ENCODE measurements at places on chromosomes 5 and 9.

GRCh38 chr9:93270976-93271375, 87.0 kb downstream of the WNK2 start:
- no peak for DNase-seq

DNA sequence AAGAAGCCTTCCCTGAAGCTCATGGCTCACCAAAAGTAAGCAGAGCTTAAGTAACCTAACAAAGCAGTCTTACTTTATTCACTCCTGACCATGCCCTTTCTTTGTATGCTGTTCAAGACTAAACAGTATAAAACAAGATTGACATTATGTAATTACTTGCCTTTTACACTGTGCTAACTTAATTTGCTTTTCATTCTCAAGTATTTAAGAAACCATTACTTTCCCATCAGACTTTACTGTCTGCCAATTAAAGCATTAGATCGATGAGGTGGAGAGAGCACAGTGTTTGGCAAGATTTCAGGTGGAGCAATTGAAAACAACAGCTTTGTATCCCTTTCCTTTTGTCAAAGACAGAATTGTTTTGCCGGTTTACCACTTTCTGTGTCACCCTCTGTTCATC, 98.2 kb downstream of the RORB start:
- DNase-seq: peak; percentile 16

- DNase-seq: no peak
Observed at GRCh38 chr9:134971196-134971595, 53.5 kb upstream of the FCN1 start.

DNA sequence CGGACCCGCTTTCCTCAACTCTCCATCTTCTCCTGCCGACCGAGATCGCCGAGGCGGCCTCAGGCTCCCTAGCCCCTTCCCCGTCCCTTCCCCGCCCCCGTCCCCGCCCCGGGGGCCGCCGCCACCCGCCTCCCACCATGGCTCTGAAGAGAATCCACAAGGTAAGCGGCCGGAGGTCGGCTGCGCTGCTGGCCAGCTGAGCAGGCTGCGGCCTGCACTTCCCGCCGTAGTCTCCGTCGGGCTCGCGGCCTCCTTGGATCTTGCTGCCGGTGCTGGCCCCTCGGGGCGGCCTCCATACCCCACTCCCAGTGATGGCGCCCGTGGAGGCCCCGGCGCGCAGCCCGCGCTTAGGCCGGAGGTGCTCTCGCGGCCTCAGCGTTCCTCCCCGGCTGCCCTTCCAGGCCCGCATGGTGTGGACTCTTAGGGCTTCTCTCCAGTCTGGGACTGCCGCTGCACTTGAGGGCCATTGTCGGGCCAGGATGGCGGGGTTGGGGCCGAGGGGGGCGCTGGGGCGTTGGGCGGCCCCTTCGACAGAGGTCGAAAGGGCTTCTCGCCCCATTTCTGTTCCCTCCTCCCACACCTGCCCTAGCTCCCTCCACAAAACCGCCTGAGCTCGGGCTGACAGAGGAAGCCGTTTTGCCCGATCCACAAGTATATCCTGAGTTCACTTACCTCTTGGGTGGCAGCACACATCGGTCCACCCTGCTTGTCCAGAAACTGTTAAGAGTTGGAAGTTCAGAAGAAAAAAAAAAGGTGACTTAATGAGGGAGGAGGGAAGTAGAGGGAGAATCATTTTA, 714 bp downstream of the UBE2D2 start:
- DNase-seq: peak; percentile 52

- no peak for DNase-seq
Observed at GRCh38 chr9:138033950-138034349, 156.4 kb downstream of the CACNA1B start.

GRCh38 chr9:28249424-28249823, 676.1 kb upstream of the C9orf72 start:
- no peak for DNase-seq

GRCh38 chr9:129177443-129177790, 644 bp downstream of the IER5L start:
- no peak for DNase-seq

- DNase-seq: no peak
Observed at GRCh38 chr9:30075022-30075421, 2309.4 kb upstream of the ACO1 start.

DNA sequence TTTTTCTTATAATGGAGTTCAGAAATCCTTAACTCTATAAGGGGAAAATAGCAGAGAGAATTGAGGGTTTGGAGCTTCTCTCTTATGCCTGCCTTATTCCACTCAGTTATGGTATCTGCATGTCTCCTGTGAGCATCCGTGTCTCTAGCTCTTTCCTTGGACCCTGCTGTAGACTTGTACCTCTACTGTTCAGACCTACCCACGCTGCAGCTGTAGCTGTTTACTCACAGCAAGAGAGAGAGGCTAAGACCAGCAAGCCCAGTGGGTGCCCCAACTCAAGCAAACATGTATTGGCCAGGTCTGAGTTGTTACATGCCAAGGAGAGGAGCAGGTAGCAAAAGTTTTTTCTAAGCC, 7.1 kb upstream of the PCSK1 start:
- no peak for DNase-seq

DNA sequence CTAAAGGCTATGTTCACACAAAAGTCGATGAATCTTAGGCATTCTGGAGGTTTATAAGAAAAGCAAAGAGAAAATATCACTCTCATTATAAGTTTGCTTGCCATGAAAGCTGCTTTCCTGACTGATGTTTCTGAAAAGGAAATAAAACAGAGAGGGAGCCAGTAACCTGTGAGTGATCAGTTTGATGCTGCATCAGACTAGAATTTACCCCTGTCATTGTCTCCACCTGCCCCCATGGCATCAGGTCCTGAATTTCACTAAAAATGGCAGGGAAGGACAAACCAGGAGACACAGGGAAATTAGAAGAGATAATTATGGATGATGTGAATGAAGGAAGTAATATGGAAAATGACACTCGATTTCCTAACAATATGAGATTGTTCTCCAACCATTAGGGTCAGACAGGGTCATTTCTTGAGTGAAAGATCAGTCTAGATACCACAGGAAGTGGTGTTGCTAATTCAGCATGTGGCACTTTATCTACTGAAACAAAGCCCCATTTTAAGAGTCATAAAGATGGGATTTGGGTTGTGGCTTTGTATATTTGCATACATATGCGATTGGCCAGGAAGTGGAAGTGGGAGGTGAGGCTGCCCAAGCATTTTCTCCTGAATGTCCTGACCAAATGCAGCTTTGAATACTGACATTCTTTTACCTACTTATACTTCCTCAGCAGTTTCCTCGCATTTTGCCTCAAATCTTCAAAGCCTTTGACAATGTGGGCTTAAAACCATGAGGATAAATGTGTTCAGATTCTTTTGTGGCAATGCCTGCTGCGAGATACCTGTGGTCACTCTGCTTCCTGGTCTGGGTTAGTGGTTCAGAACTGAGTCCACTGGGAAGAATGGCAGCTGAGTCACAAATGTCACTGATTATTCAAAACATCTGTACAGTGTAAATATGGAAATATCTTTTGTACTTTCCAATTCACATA, 29.7 kb downstream of the MEGF10 start:
- no peak for DNase-seq

- DNase-seq: no peak
Observed at GRCh38 chr9:124271660-124272059, 13.9 kb downstream of the NEK6 start.

GRCh38 chr9:135018306-135018915, 69.1 kb upstream of the OLFM1 start:
- no peak for DNase-seq

DNA sequence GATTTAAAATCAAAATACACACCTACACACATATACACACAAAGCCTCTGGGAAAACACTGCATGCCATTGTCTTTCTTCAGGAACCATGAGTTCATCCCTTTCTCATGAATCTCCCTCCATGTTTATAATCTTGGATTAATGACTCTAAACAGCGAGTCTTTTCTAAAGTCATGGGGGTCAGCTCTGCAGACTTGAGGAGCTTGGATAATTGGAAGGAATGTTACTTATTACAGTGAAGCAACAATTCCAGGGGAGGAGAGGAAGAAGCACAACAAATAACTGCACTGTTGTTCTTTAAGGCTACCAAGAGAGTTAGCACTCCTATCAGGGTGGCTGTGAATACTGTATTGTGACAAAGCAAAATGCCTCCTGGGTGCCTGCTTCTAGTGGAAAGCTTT, 444.7 kb downstream of the ANXA1 start:
- DNase-seq: no peak

DNA sequence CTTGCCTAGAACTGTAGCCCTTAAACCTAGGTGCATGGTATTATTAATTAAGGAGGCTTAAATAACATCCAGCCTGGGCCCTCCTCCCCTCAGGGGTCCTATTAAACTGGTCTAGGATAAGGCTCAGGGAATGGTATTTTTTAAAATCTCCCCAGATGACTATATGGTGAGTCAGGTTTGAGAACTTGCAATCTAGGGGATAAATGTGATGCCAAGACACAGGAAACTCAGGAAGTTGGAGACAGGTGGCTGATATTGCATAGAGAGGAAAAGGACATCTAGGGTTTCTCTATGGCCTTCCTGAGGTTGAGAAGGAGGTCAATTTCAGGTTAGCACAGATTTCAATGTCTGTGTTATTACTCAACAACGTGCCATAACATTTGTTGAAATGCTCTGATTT, 581.0 kb downstream of the TLE1 start:
- no peak for DNase-seq

- DNase-seq: peak; percentile 35
Observed at GRCh38 chr5:115069087-115069968, 100.4 kb downstream of the TRIM36 start.

GRCh38 chr5:132060501-132061161, at the start of gene IL3:
TSS of gene IL3 (plus strand) at chr5:132060655. CDS start at chr5:132060707, 52 bp downstream.
- DNase-seq: no peak

DNA sequence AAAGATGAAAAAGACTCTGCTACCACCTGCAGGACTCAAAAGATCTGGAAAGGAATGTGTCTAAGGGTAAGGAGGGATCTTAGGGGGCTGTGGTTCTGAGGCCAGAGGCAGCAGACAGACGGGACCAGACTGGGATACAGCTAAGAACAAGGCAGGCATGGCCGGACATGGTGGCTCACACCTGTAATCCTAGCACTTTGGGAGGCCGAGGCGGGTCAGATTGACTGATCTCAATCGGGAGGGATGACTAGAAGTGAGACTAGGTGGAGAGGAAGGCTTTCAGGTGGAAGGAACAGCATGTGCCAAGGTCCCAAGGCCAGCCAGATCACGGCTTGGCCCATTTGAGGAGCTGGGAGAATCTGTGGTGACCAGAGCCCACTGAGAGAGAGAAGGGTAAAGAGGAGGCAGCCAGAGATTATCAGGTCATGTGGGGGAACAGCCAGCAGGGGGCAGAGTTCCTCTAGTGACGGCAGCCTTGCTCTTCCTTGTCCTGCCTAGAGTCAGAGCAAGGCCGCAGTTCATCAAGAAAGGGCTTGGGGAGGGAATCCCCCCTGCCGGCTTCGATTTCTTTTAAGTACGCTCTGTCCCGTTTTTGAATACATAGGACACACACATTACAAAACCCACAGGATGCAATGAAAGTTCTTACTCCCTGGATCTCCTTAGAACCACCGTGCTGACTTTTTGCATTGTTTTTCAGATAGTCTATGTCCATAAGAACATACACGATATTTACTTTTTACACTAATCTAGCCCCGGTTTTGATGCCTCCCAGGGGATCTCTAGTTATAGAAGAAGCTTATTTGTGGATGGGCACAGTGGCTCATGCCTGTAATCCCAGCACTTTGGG, 2.6 kb upstream of the OLFML2A start:
- peak; percentile 68 for DNase-seq

DNA sequence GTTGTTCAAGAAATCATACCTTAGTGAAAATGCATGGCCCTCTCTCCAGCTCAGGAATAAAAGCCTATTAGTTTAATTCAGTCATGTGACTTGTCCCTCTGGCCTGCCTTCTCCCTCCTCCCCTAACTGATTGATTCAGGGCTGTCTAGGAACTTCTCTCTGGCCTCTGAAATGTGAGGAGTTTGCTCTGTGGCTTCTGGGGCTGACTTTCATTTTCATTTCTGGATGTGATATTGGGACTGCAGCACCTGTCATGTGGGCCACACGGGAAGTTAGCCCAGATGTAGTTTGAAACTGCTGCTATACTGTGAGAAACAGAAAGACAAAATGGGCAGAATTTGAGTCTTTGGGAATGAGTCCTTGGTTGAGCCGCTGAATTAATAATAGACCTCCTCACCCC, 44.8 kb downstream of the PARP8 start:
- DNase-seq: no peak

GRCh38 chr5:170570476-170570875, 66.7 kb downstream of the KCNIP1 start:
- DNase-seq: no peak

DNA sequence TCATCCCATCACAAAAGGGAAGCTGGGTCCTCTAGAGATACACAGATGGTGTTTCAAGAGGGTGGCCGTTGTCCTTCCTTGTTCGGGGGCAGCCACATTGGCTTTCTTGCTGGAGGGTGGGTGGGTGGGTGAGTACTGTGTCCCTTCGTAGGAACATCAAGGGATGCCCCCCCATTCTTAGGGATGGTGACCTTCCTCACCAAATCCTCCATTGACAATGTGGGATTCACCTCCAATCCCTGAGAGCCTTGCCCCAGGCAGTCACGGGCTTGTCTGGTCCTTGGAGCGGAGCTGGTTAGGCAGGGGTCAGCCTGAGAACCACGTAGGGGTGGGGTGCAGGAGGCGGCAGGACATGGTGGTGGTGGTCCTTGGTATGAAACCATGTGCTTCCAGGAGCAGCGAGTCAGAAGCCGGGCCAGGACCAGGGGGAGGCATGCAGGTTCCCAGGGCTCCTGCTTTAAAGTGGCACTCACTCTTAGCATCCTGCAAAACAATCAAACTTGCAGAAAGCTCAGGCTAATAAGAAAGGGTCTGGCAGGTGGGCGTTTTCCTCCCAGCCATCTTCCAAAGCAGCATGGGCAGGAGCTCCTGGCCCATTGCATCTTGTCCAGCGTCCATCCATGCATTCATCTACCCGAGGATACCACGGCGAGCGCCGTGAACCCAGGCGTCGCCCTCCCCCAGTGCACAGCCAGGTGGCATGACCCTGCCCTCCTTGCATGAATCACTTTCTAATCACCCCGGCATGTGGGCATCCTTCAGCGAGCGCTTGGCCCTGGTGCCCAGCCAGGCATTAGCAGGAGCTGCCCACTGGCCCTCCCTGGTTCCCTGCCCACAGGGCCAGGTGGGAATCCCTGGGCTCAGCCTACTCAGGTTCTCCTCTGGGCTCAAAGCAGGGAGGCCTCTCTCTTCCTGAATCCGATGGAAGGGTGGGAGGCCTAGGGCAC, 76.4 kb downstream of the NTNG2 start:
- no peak for DNase-seq

DNA sequence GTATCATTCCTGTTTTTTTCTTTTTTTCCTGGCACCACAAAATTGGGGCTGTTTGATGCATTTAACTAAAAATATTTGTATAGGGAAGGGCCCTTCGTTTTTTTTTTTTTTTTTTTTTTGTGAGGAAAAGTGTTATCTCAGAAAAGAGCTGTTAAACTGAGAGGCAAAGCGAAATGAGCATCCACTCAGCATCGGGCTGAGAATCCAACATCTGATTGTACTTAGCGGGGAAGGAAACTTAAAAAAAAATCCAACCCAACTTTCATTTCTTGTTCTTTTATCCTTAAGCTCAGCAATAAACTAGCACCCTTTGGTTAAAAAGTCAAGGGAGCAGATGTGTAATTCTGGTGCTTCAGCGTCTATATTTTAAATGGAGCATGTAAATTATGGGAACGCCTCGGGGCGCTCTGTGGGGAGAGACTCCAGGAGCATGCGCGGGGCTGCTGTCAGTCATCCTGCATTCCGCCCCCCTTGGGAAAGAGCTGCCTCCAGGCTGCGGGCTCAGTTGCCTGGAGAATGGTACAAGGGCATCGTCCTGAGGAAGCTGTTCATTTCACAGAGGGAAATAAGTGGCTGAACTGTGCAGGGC, 33.3 kb downstream of the DMRT2 start:
- DNase-seq: peak; percentile 2
